CD4-positive, alpha-beta T cell treated with Interleukin-4 for 1 hour (primary cell): ENCODE measurements at places on chromosomes 6 and 20.
A peak's percentile ranks its signal among the peaks of the same experiment; 100 is the strongest.

DNA sequence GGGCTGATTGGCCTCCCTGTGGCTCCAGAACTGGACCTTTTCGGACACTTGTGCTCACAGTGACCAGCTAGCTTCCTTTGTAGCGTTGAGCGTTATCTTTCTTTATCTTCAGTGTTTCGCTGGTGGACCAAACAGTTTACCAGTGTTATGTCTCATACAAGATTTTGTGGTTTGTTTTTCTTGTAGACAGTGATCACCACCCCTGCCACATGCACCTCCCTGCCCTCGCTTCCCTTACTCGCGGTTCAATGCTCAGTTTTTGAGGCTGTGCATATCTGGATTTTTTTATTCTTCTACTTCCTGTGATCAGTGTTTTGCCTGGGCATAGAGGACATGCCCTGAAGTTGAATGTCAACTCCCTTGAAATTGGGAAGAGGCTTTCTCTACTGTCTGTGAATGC, 16.4 kb downstream of the MYT1 start:
- DNase-seq = no peak

GRCh38 chr6:20870493-20870892, 336.2 kb downstream of the CDKAL1 start:
- DNase-seq = no peak

- no peak for DNase-seq
These were observed 2.9 kb downstream of the AIG1 start for GRCh38 chr6:143063631-143064030.

DNA sequence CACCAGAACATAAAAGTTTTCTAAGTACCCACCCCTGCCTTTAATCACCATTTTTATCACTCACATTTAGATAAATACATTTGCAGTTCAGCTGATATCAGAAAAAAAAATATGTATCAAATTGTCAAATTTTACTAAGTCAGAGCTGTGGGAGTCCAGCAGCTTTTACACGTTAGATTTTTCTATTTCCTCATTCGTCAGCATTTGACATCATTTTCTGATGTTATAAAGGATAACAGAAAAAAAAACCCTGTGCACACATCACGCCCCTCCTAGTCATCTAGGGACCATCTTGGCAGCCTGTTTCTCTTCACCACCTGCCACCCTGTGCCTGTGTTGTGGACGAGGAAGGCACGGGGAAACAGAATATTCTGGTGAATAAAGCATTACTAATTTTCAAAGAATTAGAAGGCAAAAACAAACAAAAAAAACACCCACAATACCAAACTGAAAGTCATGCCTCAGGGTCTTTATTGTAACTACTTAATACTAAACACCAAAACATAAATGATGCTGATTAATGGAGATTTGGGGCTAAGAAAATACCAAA, 12.4 kb downstream of the B4GALT5 start:
- peak; percentile 29 for DNase-seq

- DNase-seq = no peak
These were observed 171.5 kb downstream of the PHF3 start for GRCh38 chr6:63807056-63807455.

DNA sequence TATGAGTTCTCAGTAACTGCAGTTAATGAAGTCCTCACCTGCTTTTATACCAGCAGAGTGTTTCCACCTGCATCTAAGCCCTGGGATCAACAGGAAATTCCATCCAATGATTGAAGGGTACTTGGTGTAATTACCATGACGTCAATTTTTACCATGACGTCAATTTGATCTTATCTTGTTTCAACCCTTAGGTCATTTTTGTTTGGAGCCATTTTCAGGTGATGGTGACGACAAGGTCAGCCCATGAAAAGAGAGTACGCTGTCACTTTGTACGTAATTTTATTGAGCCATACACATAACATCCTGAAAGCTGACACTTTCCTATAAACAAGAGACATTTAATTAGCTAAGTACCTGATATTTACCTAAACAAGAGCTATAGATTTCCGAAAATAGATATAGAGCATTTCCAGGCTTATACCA, at the start of gene CGA:
Gene CGA (minus strand): TSS at position 20 of the 423 bp plus-strand sequence. CDS start 6,906 bp downstream, outside the sequence.
- DNase-seq = no peak

GRCh38 chr6:125924169-125924568, 32.4 kb upstream of the HINT3 start:
- no peak for DNase-seq

DNA sequence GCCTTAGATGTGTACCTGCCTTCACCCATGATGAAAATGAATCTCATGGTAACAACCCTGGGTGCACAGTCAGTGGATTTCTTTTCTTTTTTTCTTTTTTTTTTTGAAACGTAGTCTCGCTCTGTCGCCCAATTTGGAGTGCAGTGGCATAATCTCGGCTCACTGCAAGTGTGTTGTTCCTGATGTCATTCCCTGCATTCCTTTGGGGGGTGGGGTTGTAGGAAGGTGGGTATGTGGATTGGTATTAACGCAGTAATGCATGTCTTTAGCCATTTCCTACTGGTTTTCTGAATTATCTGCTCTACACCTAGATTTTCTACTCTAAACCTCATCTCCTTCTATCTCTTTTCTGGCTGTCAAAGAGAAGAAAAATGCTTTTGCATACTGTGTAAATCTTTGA, 146.6 kb downstream of the RNF144B start:
- no peak for DNase-seq

GRCh38 chr6:80938131-80938530, 814.4 kb downstream of the TENT5A start:
- DNase-seq = no peak

- no peak for DNase-seq
These were observed 256.9 kb downstream of the LRFN2 start for GRCh38 chr6:40330301-40330721.

DNA sequence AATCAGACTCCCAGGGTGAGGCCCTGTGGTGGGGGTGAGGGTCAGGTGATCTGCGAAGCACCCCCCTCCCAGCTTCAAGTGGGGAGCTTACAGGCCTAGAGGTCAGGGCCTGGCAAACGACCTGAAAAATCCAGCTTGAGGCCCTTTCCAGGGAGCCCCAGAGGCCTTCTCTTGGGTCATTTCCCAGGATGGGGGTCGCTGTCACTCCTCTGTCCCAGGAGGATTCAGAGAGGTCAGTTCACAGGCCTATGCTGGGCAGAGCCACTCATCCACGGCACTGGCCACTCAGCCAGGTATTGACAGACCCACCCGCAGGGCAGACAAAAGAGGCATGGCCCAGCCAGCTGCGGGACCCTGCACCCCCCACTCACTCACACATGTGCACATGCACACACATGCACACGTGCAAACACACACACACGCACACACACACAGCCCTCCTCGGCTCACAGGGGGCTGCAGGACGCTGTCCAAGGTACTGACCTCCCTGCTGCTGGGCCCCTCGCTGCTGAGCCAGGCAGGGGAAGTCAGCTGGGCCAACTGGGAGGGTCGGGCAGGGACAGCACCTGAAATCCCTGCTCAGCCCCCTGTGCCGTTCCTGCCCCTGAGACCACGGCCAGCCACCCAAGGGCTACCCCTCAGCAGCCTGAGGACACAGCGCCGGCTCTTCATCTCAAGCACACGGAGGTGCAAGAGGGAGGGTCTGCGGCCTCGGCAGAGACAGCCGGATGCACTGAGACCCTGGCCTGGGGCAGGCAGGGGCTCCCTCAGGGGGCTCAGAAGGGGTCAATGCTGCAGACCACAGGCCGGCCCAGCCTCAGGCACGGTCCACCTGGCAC, 113.8 kb downstream of the TAF4 start:
- DNase-seq = no peak

GRCh38 chr20:57904314-57905105, 194.7 kb upstream of the PMEPA1 start:
- DNase-seq = no peak

DNA sequence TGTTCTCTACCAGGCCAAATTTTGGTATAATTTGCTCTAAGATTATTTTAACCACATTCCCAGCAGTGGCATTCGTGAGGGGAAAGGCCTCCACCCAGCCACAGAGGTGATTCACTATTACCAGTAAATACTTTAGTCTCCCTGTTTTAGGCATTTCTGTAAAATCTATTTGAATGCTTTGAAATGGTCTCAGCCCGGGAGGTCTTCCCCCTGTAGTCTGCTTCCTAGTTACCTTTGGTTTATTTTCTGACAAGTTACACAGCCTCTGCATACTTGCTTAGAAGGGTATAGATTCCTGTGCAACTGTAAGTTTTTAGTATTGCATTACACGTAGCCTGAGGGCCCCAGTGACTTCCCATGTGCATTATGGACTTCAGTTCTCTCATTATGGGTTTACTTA, 248.7 kb downstream of the C6orf118 start:
- no peak for DNase-seq

DNA sequence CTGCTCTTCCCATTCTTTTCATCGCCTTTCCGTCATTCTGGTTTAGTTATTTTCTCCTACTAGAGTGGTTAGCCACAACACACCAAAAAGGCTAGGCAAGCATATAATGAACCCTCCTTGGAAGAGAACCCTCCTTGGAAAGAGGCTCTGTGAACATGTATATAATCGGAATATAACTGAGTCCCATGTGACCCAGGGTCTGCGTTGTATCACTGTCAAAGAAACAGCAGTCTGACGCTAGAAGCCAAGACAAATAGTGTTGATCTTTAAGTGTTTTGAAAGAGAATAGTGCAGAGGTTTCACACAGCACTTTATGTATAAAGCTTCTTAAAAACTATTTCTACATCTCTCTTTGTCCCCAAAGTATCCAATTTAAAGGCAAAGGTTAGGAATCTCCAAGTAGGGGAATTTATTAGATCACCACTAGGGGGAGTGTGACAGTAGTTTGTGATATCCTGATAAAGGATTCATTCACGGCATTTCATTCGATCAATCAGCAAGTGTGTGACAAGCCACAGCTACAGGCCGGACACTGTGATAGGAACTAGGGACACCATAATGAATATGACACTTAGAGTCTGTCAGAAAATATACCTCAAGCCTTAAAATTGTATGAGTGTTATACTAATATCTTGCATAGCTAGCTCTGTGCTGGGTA, 395.3 kb downstream of the CD109 start:
- DNase-seq = no peak

DNA sequence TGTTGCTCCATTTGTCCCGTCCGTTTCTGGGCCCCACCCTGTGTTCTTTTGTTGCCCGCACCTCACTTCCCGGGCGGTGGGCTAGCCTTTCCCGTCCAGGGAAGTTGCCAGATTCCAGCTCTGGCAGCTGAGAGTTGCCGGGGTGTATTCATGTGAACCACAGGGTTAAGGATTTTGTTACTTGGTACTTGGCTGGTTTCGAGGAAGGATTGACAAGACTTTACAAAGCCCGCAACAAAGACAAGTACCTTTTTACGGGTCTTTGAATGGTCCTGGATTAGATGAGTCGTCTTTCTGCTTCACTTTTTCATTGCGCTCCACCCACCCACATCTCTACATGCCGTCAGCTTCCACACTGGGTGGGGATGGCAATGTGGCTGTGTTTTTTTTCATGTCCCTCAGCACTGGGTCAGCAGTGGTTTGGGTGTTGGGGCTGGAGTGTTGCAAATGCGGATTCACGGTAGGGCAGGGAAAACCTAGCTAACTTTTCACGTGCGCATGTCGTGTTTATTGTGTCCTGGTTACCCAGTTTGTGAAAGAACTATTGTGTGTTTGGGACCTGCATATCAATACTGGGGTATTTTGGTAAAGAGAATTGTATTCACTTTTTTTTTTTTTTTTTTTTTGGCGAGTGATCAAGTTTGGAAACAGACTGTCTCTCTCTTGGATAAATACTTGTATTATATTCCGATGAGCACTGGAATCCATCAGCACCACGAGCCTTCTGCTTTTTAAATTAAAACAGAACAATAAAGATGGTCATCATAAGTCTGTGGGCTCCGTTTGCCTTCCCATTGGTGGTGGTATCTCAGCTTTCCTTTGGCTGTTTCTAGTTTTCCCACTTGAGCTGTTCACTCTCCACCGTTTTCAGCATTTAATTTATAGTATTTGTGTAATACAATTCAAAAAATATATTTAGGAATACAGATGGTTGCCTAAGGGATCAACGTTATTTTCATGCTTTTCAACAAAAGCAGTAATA, 1.2 kb downstream of the DUSP22 start:
- DNase-seq = peak; percentile 45

GRCh38 chr6:159692303-159693127, 526 bp downstream of the SOD2 start:
- DNase-seq = peak; percentile 57

DNA sequence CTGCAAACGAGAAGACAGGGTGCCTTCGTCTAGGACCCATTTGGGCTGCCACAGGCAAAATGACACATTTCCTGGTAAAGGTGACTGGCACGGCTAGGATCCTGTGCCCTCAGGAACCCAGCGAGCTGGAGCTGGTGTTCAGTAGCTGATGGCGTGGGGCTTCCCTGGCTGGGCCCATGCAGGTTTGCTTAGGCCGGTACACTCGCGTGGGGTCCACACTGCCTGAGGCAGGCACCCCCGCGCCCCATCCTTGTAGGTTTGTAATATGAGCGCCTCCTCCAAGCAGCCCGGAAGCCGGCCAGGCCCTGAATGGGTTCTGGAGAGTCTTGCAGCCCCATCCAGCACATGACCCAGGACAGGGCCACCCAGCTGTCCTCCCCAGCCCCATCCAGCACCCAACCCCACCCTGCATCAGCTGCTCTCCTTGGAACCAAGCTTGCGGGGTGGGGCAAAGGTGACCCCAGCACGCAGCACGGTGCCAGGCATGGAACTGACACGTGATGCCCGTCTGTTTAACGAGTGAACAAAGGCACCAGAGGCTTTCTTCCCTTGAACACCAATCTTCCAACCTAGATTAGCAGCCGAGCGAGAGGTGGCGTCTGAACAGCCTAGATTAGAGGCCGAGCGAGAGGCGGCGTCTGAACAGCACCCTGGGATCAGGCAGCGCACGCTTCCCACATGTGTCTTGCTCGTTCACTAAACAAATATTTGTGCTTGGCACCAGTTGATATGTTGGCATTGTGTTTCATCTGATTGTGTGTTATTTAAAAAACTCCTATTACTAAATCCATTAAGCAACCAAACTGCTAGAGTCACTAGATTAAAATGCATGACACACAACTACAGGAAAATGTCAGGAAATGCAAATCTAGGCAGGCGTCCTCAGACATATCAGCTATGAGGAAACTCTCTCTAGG, 112.1 kb downstream of the DLL1 start:
- DNase-seq = no peak

DNA sequence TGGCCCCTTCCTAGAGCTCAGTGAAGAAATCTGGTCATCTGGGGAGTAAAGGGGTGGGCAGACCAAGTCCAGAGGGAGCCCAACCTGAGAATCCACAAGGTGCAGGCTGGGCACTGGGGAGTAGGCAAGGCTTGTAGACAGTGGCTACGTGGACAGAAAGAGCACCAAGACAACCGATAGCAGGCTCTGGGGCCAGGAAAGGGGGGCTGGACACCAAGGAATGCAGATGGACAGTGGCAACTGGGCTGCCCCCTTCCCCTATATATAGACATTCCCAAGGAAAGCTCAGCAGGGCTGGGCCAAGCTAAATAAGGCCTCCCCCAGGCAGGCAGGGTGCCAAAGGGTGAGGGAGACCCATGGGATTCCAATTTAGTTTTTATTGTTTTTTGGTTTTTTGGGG, 1.5 kb upstream of the TNNC2 start:
- no peak for DNase-seq

- DNase-seq = no peak
These were observed 341.2 kb downstream of the SAMD5 start for GRCh38 chr6:147849401-147850330.
